ENCODE measurements at places on chromosomes 13 and 19.

DNA sequence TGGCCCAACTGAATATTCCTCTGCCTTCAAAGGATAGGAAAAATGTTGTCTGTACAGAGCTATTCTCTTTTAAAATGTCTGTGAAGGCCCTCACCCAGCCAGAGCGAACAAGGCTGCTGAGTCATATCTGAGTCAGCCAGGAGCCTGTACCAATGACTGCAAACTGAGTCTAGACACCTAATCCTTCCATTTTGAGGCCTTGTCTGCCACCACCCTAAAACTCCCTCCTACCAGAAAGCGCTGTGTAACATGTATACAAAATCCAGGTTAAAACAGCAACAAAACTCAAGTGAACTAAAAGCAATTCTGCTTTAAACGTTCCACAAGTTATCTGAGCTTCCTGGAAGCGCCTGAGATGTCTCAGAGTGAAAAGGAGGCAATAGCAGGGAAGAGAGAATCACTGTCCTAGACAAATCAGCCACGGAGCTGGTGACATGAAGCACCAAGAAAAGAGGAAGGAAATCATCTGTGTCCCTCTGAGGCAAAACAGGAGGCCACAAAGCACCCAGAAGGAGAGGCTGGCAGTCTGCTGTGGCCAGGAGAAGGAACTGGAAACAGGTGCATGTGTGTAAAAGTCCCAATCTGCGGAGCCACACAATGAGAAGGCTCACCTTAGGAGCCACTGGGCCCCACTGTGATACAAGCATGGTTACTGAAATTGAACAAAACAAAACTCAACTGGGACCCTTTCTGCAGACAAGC, 10.2 kb downstream of the DHRS12 start:
- DNase-seq, result no peak

GRCh38 chr19:4103080-4103433, 20.9 kb downstream of the MAP2K2 start:
- no peak for DNase-seq

- no peak for DNase-seq
These were observed 382.7 kb downstream of the LIG4 start for GRCh38 chr13:107832500-107833100.

DNA sequence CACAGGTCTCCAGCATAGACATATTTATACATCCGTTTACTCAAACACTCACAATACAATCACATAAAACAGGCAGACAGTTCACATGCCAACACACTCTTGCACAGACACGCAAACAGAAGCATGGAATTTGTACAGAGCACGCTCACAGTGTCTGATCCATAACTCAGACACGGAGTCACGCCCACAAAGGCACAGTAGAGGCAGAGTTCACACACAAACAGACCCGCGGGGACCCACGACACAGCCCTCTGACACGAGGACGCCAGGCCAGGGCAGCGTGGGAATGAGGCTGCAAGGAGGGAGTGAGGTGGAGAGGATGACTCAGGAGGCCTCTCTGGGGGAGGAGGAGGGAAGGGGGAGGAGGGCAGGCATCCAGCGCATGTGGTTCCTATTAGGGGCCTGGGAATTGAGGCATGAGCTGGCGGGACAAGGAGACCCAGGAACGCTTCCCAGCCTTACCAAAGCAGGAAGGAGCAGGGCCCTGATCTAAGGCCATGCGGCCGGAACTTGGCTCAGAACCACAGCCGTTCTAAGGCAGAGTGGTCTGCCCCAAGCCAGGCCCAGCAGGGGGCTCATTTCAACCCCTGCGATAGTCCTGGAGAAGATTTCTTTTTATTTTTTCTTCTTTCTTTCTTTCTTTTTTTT, 9.1 kb upstream of the OLFM2 start:
- peak; percentile 50 for DNase-seq

Data from NT2/D1 (cell line).